Uterine smooth muscle cell (primary cell): ENCODE measurements at places on chromosomes 2 and 18. TPM values are rescaled to one million over a fixed set of nuclear protein-coding genes. Genes with fewer than 3 reads are reported as not detected.

RAB6D gene
- total RNA-seq: not detected in 2 replicates

MAP4K3 gene
- total RNA-seq: 59.1 and 65.8 TPM in 2 replicates

SLC9A4 gene
- total RNA-seq: not detected in 2 replicates

TFCP2L1 gene
- total RNA-seq: under 0.01 TPM in 2 replicates

PLGLB1 gene
- 0.22 and 0.50 TPM in 2 replicates for total RNA-seq

TPGS2 gene
- 146 and 161 TPM in 2 replicates for total RNA-seq

PRSS56 gene
- total RNA-seq: not detected in 2 replicates
